ENCODE measurements at places on chromosomes 4 and X.

- no peak for DNase-seq
These were observed 26.7 kb upstream of the GPRIN3 start for GRCh38 chr4:89334311-89334710.

DNA sequence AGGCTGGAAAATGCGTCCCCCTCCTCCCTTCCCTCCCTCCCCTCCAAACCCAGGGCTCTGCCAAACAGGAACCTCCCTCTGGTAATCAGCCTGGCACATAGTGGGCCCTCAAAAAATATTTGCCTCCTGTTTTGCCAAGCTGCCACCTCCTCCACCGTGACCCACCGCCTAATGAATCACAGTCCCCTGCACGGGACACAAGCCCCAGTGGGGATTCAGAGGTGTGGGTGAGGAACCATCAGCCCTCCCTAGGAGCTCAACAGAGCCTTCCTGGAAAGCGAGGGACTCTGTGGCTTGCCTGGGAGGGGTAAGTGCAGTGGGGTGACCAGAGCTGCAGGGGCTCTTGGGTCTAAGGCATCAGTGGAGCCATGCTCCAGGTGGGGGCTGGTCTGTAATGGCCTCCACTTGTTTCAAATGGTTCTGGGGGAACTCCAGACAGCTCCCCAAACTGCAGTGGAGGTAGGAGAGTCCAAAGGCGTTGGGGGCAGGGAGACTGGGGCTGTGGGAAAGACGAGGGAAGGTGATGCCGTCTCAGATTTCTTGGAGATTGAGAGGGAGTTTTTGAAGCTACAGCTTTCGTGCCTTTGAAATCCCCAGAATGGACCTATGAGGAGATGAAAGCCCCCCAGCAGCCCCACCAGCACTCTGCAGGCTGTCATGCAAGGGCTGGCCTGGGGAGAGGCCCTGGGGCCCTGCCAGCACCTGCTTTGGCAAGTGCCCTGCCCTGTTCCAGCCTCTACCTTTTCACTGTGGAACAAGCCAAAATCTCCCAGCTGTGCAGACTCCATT, 1.0 kb upstream of the PPP2R2C start:
- DNase-seq = no peak

GRCh38 chr4:102564399-102565059, 63.4 kb downstream of the NFKB1 start:
- DNase-seq = peak; percentile 68

DNA sequence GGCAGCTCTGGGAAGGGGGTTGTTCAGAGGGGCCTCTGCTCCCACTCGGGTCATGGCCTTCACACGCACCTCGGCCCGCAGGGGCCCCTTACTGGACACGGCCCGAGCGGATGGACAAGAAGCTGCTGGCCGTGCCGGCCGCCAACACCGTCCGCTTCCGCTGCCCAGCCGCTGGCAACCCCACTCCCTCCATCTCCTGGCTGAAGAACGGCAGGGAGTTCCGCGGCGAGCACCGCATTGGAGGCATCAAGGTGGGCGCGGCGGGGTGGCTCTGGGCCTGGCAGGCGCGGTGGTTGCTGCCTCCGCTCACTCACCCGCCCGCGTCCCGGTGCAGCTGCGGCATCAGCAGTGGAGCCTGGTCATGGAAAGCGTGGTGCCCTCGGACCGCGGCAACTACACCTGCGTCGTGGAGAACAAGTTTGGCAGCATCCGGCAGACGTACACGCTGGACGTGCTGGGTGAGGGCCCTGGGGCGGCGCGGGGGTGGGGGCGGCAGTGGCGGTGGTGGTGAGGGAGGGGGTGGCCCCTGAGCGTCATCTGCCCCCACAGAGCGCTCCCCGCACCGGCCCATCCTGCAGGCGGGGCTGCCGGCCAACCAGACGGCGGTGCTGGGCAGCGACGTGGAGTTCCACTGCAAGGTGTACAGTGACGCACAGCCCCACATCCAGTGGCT, 8.3 kb downstream of the FGFR3 start:
- DNase-seq = no peak

DNA sequence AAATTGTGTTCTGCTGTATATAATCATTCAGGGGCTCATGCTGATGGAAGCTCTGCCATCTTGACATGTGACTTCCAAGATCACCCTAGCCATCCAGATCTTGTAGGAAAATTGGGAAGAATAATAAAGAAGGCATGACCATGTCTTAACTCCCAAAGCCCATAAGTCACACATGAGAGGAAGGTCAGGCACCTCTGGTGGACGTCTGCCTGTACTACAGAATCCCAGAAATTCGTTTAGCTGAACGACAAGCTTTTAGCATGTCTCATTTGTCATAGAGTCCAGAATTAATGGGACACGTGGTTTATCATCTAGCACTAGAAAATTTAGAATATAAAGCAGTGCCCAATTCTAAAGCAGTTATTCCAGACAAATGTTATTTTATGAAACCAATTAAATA, 212.7 kb downstream of the CENPC start:
- DNase-seq = no peak

GRCh38 chrX:153819384-153820040, 10.8 kb downstream of the PDZD4 start:
- no peak for DNase-seq

GRCh38 chr4:20646287-20646686, 54.0 kb upstream of the PACRGL start:
- DNase-seq = no peak

DNA sequence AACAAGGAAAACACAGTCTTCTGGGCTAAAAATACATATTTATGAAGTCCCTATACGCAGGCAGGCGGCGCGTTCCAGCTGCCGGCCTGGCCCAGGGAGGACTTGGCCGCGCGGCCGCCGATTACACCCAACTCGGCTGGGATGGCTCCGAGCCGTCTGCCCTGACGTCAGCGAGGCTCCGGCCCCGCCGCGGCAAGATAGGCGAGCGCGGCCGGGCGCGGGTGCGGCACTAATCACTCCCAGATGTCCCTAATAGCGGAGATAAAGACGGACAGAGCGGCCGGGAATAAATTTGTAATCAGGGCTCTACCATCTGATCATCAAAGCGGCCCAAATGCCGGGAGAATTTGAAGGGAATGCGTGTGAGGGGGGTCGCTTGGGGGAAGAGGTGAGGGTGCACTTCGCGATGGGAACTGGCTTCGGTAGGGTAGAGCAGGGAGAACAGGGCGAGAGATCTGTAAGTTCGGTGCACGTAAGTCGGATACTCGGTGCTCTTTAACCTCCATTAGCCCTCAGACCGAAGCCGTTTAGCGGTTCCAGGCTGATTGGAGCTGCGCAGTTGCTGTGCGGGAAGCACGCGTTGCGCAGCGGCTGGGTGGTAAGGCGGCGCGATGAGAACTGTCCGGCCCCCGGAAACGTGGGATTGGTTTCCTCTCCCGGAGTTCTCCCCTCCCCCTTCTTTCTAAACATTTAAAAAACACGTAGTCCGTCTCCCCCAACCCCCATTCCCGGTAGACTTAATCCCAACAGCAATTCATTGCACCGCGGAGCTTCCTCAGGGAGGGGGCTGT, 7.7 kb downstream of the HAND2 start:
- no peak for DNase-seq

GRCh38 chr4:178280362-178280761, 838.1 kb upstream of the AGA start:
- no peak for DNase-seq

GRCh38 chrX:56796641-56797395, 67.8 kb downstream of the NBDY start:
- no peak for DNase-seq

- no peak for DNase-seq
These were observed 13.1 kb upstream of the IDS start for GRCh38 chrX:149518236-149518635.

Measured in GM06990 (cell line).